ENCODE measurements at places on chromosomes 1 and 21. TPM values are rescaled to one million over a fixed set of nuclear protein-coding genes. Genes with fewer than 3 reads are reported as not detected.

DNA sequence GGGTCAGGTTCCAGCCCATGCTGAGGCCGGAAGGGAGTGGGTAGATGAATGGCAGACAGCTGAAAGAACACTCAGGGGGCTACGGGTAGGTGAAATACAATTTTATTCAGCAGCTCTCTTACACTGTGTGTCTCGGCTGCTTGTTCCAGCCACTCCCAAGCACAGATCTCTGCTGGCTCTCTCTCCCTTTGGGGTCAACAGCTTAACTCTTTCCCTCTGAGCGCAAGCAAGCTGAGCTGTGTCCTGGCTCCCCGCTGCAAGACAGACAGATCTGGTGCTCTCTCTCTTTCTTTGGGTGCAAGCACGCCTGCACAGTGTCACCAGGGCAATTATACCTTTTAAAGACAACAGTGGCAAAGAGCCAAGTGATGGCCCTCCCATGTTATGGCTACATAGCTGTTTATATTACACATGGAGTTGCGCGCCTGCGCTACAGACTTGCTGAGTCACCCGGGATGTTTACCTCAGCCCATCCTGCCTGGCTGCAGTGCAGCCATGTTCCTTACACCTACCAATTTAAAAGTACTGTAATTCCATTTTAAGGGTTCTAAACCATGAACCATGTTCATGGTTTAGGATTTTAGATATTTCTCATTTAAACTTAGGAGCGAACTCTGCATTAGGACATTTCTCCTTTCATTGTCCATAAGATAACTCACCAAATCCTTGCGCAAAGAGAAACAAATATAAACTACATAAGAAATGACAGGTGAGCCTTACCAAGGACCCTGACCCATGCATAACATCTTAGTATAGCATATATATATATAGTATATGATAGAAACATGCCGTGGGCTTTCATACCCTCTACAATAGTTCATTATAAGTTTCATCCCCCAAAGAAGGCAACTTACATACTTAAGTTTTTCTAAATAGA, 396.5 kb downstream of the SMYD3 start:
- DNase-seq = no peak

DNA sequence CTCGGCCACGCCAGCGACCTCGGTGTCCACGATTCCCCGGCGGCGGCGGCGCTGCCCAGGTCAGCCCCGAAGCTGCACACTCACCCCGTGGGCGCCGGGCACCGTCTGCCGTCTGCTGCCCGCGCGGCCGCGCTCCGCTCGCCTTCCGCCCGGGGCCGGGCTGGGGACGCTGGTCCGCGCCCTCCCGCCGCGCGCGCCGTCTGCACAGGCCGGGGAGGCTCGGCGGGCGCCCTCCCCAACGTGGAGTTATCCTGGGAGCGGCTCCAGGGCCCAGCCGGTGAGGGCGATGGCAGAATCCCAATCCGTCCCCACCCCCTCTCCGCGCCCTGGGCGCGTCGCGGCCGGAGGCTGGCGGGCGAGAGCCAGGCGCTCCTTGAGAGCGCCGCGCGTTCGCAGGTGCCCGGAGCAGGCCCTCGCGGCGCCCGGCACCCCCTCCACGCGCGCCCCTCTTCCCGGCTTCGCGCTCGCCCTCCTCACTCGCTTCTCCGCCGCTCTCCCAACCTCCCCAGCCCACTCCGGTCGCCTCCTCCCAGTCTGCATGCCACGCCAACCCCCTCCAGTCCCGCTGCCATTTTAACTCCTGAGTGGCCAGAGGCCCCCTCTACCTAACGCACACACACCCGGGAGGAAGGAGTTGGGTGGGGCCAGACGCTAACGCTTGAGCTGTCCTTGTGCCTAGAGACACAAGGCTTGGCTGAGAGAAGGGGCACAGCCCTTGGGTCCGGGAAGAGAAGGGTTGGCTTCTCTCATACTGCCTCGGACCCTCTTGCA, at the start of gene LRRN2:
Gene LRRN2, minus strand, starts transcription at position 503 of the 771 bp plus-strand sequence. CDS start 65,746 bp downstream, outside the sequence.
- DNase-seq = peak; percentile 47

DNA sequence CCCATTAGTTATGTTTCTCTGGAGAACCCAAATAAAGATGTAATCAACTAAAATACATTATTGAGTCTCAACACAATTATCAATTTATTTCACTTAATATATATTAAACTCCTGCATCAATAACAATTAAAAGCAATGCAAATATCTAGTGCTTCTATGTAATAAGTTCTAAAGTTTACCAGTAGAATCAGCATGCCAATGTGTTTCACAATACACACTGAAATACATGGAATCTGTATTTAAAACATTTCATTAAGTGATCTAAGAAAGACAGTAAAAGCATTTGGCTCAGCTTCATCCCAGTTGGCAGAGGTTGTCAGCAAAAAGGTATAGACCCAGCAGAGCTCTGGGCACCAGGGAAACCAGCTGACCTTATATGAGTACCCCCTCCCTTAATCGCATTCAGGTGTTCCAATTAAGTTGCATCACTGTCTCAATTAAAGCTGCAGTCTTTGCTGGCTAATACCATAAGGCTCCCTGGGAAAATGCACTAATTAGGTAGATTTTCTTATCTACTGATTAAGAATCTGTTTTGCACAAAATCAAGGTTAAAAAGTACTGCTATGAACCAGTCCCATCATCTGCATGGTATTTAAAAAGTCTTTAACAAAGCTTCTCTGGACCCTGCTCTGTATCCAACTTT, 63.1 kb downstream of the NIBAN1 start:
- no peak for DNase-seq

- DNase-seq = no peak
These were observed 98.9 kb downstream of the TMEM53 start for GRCh38 chr1:44575396-44575795.

DNA sequence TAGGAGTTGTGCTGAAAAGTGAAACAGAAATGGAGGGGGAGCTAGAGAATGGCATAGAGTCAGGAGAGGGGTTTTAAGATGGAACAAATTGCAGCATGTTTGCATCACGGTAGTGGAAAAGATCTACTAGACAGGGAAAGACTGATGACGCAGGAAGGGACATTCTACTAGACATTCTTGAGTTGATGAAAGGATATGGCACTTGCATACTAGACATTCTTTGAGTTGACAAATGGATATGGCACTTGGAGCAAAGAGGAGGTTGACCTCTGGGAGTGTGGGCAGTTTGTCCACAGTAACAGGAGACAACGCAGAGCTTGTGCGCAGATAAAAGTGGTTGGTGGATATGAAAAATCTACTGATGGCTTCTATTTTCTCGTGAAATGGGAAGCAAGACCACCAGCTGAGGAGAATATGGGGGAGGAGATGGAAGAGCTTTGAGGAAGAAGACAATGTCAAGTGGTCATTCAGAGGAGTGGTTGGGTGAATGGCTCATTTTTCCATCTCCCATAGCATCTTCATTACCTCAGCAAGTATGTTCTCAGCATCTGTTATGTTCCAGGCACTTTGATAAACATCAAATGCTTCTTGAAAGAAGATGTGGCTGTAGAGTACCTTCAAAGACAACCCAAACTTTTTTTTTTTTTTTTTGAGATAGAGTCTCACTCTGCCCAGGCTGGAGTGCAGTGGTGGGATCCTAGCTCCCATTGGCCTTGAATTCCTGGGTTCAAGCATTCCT, 2.4 kb upstream of the CTPS1 start:
- DNase-seq = no peak

DNA sequence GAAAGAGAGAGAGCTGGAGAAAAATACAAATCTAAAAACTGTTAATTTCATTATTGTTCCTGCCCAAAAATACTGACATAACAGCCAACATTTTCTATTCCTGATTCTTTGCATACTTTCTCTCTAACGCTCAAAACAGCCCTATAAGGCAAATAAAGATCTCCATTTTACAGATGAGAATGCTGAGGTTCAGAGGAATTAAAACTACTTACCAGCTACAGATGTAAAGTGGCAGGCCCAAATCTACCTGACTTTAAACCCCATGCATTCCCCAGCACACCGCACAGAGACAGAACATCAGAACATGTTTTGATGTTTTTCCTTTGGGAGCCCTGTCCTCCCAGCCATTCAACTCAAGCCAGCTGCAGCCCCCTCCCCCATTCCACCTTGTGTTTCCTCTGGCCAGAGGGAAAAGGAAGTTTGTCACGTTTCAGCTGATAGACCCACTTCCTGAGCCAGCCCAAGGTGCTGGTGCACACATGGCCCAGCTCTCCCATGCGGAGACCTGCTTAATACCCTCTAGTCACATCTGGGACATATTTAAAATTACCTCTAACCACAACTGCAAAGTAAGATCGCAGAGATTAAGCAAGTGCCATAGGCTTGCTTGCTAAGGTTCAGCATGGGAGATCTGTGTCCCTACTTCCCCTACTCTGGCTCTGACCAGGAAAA, 133.1 kb upstream of the NFIA start:
- peak; percentile 25 for DNase-seq

DNA sequence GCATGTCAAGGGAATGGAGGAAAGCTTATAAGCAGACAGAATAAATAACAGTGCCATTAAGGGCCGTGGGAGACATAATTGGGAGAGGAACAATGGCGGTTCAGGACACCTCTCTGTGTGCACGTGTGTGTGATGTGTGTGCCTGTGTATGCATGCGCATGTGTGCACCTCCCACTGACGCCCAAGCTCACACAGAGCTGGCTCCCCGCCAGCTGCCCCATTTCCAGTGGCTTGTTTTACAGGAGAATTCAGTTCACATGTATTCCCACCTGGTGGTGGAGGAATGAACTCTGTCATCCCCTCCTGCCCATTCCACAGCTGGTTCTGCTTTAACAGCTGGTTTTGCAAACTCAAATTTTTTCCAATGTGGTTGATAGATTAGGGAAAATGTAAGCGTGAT, 262.2 kb downstream of the AJAP1 start:
- DNase-seq = no peak

GRCh38 chr1:226631229-226632000, 82.9 kb downstream of the STUM start:
- DNase-seq = no peak

GRCh38 chr1:36156329-36157114, 562 bp downstream of the MAP7D1 start:
- DNase-seq = peak; percentile 91

DNA sequence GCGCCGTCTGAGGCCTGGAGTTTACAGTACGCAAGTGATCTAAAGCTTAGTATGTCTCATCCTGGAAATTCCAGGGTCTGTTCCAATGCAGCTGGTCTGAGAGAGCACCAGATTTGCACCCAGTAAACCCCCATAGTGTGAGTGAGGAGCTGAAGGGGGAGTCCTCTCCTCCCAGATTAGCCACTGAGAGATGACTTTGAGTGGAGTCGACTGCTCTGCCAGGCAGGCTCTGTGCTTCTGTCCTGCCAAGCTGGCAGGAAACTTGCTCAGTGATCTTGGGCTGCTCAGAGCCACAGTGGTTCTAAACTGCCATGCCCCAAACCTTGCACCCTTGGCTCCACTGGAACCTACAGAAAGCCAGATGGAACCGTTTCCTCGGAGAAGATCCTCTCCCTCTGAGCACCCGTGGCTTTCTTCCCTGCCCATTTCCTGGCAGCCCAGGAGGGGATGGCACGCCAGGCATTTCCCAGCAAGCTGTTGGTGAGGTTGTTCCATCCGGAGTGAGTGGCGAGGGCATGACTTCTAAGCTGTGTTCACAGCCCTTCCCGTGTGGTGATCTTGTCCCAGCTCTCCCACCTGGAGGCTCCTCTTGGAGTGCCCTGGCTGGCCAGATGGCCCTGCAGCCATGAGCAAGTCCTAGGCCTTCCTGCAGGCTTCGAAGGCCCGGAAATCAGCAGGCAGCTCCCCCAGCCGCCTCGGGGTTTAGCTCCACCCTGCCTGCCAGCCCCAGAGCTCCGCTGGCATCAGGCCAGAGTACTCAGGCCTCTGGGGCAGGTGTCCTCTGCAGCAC, 125.9 kb upstream of the VAMP3 start:
- no peak for DNase-seq

- DNase-seq = no peak
These were observed 88.3 kb downstream of the TPR start for GRCh38 chr1:186286615-186287315.

- DNase-seq = peak; percentile 61
These were observed 6.9 kb upstream of the ADAR start for GRCh38 chr1:154614901-154615300.

DNA sequence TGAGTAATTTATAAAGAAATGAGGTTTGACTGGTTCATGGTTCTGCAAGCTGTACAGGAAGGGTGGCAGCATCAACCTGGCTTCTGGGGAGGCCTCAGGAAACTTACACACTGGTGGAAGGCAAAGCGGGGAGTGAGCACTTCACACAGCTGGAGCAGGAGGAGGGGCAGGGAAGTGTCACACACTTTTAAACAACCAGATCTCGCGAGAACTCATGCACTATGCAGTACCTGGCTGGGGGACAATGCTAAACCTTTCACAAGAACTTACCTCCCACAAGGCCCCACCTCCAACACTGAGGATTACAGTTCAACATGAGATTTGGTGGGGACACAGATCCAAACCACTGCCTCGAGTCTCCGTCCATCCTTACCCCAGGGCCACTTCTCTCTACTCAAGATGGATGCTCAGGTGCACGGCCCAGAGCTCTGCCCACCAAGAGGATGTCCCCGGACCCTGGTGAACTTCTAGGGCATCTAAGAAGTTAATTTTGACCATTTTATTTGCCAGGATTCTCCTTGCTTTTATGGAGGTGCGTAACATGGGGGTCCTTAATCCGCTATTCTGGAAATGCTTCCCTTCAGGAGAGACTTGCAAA, 22.7 kb upstream of the ACTRT2 start:
- no peak for DNase-seq

GRCh38 chr1:40861224-40862003, 749 bp downstream of the CITED4 start:
- DNase-seq = peak; percentile 74

DNA sequence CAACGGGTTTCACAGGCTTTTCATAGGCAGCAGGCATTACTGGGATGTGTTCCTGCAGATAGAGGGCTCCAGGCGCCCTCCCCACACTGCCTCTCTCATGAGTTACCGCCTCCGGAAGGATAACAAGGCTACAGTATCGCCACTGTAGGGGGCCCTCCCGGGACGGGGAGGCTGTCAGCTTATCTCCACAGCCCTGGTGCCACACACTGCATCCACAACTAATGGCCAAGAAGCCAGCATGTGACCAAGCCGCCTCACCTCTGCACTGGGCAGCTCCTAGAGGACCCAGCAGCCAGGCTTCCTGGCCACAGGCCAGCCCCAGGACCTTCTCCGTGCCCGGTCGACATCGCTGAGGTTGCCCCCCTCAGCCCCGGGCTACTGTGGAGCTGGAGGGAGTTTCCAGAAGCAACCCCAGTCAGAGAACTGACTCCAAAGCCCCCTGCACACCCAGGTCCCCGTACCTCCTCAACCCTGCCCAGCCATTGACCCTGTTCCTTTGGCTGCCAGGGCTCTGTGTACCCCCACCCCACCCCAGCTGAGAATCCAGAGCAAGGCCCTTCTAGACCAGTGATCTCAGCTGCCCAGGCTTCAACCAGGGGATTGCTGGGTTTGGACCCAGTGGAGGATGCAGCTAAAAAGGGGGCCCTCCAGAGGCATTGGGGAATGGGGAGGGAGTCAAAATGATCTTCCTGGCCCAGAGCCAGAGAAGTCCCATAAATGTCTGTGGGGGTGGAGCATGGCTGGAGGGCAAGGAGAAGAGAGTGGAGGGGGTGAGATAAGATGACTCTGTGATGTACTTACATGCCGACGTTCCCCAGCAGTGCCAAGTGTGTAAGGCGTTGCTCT, 45.0 kb downstream of the NEK2 start:
- DNase-seq = peak; percentile 61

Gene KCNAB2
- 5.1 TPM for total RNA-seq

Gene ZBTB40
- total RNA-seq = 22.7 TPM

Gene NTMT2
- total RNA-seq = not detected

Gene CLCNKB
- 1.2 TPM for total RNA-seq

Gene GUCA2B
- not detected for total RNA-seq

Gene ERG
- 1.0 TPM for total RNA-seq

All from GM23338 (cell line).